ENCODE measurements at places on chromosomes 4 and X.

- no peak for DNase-seq
Measured at GRCh38 chr4:152422817-152423320, 113.0 kb downstream of the FBXW7 start.

GRCh38 chr4:119100655-119101054 is 35.0 kb upstream of the MYOZ2 start:
- no peak for DNase-seq

GRCh38 chrX:39836802-39837420 is 260.8 kb downstream of the BCOR start:
- DNase-seq, result no peak

DNA sequence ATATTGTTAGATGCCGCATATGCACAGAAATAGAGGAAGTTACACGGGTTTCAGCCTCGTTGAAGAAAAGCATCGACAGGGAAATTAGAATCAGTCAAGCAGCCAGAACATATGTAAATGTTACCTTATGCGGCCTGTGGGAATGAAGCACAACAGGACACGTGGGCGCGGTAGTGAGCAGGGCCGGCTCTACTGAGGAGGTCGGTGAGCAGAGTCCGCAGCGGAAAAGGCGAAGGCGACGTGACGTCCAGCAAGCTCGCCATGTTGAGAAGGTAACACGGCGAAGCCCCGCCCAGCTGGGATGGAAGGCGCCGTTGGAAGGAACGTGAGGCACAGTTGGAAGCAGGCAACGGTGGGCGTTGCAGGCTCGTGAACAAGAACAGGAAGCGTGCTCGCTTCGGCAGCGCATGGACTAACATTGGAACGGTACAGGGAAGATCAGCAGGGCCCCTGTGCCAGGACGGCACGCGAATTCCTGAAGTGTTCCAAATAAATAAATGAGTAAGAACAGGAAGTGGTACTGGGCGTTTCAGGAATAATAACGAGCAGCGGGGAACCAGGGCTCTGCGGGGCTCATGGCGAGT is 54.6 kb downstream of the MTNR1A start:
- DNase-seq, result no peak

GRCh38 chr4:170079981-170080380 is 9.8 kb downstream of the AADAT start:
- no peak for DNase-seq

DNA sequence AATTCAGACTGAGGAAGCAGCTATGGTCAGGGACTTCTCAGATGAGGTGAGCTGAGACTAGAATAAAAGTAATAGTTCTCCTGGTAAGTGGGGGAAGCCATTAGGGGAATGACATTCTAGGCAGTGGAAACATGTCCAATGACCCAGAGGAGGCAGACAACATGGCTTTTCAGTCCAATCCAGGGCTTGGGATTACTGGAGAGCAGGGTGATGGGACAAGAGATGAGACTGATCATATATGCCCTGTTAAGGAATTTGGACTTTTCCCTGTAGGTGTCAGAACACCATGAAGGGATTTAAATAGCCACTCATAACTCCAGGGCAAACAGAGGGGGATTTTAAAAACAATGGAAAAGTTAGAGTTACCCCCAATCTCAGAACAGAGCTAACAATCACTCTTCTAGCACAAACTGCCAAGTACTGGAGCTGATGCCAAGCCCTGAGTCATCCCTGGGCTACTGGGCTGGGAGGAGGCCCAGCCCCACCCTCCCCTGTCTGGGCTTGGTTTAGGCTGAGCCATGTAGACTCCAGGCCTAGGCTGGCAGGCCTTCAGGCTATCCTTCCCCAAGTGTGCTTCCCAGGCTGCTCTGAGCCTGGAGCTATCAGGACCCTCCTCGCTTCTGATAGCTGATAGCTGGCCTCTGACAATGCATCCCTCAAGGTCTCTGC is 22.7 kb upstream of the MSN start:
- DNase-seq, result peak; percentile 19

DNA sequence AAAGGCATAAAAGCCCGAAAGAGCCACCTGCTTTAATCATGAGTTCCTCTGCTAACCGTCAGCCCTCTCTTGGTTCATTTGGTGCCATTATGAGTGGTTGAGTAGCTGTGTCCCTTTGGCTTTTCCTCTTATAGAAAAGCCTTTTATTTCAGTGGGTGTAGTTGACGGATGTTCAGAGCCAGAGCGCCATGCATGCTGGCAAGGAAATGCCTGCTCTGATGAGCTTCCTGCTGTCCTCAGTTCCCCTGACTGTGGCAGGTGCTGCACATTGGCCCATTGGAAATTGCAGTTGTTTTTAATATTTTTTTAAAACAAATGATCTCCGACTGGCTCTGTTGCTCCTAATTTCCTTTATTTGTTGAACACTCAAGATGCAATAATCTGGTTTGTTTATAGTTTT is 77.3 kb upstream of the LIMCH1 start:
- no peak for DNase-seq

GRCh38 chr4:38957261-38957815 is 74.9 kb downstream of the TMEM156 start:
- peak; percentile 22 for DNase-seq

DNA sequence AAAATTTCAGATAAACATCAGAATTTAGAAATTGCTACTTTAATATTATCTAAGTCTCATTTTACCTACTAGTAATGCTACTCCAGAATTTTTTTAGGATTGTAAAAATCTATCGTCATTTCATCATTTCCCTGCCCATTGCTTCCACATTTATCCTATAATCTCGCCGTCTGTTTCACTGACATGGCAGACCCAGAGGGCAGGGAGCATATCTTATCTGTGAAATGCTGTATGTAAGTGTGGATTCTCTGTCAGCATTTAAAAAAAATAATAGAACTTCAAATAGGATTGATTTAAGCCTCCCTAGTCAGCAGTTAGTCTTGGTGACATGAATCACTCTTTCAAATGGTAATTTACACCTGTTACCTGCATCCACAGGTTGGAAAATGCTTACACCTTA is 314.4 kb downstream of the PCDH7 start:
- no peak for DNase-seq

DNA sequence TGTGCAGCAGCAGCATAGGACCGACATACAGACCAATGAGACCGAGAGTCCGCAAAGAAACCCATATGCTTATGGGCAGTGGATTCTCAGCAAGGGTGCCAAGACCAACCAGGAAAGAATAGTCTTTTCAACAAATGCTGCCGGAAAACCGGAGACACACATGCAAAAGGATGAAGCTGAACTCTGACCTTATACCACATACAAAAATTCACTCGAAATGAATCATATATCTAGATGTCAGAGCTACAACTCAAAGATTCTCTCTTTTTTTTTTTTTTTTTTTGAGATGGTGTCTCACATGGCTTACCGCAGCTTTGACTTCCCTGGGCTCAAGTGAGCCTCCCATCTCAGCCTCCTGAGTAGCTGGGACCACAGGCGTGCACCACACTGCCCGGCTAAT is 16.0 kb upstream of the MXD4 start:
- DNase-seq, result no peak

GRCh38 chrX:97938706-97939105 is 1055.0 kb downstream of the RPA4 start:
- DNase-seq, result no peak

DNA sequence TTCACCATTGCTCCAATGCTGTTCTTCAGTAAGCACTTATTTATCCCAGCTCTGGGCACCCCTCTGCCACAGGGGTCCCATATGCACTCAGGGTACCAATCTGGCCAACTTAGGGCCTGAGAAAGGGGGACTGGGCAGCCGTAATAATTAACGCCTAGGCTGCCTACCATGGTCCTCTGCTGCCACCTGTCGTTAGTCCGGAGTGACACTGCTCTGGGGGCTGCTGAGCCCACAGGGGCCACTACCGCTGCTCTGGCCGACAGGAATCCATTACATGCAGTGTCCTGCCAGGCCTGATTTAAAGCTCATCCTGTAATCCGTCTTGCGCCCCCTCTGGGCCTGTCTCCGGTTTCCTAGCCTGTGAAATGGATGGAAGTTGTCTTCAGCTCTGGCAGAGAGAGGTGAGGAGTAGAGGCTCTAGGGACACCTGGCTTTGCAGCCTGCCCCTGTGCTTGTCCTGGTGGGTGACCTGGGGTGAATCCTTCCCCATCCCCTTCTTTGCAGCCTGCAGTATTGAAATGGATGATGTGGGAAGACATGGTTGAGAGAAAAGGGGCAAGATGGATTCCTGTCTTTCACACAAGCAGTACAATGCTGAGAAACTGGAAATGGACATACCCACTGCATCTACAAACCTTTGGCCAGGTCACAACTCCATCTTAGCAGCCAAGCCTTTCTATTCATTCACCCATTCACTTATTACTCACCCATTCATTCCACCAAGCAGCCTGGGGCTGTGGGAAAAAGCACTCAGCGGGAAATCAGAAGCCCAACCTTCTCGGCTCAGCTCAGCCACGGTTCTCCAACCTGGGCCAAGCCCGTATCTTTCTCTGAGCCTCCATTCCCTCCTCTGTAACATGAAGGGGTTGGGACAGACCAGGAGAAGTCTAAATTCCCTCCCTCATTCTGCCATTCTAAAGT is 116.3 kb upstream of the NALF2 start:
- no peak for DNase-seq

GRCh38 chr4:72275381-72275780 is 243.6 kb downstream of the NPFFR2 start:
- no peak for DNase-seq

GRCh38 chrX:43436517-43436916 is 219.6 kb upstream of the MAOA start:
- no peak for DNase-seq

DNA sequence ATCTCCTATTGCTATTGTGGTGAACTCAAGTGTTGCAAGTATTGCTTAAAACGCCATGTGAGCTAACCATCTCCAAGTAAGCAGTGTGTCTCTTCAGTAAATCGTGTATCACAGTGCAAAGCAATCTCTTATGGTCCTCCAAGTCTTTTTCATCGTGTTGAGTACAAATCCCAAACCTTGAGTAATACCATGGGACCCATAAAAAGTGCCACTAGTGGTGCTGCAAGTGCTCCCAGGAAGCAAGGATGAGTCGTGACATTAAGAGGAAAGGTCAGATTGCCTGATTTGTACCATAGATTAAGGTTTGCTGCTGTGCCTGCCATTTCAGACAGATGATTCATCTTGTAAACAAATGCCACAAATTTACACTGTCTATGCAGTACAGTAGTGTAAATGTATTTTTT is 66.9 kb upstream of the BMPR1B start:
- no peak for DNase-seq

DNA sequence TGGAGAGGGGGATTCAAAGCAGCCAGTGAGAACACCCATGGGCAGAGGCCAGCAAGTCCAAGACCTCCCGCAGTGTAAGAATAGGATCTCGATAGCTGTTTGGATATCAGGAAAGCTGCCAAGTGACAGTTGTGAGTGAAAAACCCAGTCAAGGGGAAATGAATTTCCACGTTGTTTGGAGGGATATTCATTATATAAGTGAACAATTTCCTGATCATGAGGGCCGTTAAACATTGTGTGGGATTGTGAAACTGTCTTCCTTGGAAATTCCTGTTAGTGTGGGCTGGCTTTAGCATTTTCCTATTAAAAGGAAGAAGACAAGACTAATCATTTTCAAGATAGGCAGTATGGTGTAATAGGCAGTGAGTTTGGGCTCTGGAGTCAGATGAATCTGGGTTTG is 15.0 kb downstream of the CLDN2 start:
- no peak for DNase-seq

- DNase-seq, result no peak
Measured at GRCh38 chr4:76306882-76307659, 538 bp downstream of the STBD1 start.

DNA sequence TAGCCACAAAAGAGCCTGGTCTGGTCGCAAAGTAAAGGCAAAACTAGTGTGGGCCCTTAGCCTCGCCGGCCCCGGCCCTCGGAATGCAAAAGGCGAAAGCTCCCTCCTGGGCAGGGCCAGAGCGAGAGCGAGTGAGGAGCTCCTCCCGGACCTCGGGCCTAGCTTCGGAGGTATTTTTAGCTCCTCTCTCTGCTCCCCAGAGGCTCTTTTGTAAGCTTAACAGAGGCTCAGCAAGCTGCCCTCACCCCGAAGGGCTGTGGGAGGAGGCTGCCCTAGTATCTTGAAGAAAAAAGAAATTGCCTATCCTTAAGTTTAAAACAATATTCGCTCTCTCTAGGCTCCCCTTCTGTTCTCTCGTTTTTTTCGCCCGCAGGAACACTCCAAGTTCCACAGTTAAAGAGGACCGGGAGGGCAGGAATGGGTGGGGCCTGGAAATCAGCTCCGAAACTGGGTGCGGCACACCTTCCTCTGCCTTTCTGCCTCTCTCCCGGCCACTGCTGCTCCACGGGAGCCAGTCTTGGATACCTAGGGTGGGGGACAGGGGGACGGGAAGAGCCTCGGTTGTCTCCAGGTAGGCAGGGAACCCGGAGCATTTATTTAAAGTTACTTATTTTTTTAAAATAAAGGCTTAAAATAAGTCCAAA is 12.1 kb downstream of the HAND2 start:
- no peak for DNase-seq

GRCh38 chr4:189124149-189124758 is 816.4 kb upstream of the FRG1 start:
- DNase-seq, result no peak

- DNase-seq, result no peak
Measured at GRCh38 chr4:2066571-2067445, 7.7 kb downstream of the NAT8L start.

GRCh38 chr4:91288702-91289311 is 1015.0 kb upstream of the GRID2 start:
- DNase-seq, result no peak
